NCI-H2029 treated with DMSO at 0.1 percent for 48 hours (cell line): ENCODE measurements at places on chromosomes 1 and 21.

GRCh38 chr1:3657096-3657475, 4.8 kb downstream of the TP73 start:
- DNase-seq: no peak

DNA sequence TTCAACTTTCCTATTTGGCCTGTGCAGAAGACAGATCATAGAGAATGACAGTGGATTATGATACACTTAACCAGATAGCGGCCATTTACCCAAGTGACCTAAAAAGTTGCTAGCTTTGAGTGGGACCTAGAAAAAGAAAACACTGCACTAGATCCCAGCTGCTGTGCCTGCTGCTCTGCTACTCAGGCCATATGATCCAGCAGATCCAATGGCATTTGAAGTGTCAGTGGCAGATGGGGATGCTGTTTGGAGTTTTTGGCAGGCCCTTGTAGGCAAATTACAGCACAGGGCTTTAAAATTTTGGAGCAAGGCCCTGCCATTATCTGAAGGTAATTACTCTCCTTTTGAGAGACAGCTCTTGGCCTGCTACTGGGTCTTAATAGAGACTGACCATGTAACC, 74.0 kb upstream of the KCNE2 start:
- no peak for DNase-seq

DNA sequence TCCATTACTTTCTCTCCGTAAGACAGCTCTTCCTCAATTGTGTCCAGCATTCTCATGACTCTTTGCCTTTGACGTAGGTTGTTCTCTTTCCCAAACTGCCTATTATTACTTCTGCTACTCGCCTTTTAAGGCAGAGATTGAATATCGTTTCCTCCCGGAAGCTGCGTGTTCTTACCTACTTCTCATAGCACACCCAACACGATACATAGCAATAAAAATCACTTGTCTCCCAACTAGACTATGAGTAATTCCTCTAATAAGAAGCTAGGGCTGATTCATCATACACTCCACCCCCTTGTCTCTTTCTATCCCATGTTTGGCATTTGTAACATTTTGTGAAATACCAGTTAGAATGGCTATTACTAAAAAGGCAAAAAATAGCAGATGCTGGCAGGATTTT, 55.8 kb upstream of the SGIP1 start:
- no peak for DNase-seq

DNA sequence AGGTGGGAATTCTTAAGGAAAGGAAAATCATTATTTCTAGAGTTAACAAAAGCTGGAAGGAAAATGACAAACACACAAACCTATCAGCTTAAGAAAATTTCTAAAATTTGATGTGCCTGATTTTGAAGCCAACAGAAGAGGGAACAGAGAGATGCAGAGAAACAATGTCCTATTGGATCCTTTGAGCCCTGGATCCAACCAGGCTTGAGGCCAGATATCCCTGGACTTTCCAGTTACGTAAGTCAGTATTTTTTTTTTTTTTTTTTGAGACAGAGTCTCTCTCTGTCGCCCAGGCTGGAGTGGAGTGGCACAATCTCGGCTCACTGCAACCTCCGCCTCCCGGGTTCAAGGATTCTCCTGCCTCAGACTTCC, 648.9 kb downstream of the KIF26B start:
- no peak for DNase-seq
